Epithelial cell of prostate (primary cell): ENCODE measurements at places on chromosomes 11 and 22.

DNA sequence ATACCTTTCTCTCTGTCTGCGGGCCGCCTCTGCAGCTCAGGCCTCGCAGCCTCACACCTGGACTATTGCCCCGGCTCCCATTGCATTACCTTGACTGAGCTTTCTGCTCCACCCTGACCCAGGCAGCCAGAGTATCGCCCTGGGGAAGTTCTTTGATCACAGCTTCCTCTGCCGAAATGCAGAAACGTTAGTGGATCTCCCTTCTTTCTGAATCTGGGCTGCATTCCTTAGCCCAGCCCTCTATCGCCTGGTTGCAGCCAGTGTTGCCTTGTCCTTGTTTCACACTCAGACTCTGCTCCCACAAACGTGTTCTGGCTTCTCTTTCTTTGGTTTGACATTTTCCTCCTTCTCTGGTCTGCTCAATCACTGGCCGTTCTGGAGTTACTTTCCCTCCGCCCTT, 195.7 kb downstream of the ADAMTS15 start:
- DNase-seq = no peak

DNA sequence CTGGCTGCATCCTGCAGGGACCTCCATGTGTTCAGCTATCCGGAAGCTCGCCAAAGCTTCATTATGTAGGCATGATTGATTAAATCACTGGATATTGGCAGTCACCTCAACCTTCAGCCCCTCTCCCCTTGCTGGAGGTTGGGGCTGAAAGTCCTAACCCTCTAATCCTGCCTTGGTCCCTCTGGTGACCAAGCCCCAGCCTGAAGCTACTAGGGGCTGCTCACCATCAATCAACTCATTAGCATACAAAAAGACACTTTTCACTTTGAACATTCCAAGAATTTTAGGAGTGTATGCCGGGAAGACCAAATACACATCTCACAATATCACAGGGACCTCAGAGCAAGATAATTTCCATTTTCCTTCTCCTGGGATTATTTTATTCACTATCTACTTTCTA, 38.8 kb upstream of the TPBGL start:
- no peak for DNase-seq

GRCh38 chr11:2120359-2121100, 18.7 kb downstream of the IGF2 start:
- no peak for DNase-seq

DNA sequence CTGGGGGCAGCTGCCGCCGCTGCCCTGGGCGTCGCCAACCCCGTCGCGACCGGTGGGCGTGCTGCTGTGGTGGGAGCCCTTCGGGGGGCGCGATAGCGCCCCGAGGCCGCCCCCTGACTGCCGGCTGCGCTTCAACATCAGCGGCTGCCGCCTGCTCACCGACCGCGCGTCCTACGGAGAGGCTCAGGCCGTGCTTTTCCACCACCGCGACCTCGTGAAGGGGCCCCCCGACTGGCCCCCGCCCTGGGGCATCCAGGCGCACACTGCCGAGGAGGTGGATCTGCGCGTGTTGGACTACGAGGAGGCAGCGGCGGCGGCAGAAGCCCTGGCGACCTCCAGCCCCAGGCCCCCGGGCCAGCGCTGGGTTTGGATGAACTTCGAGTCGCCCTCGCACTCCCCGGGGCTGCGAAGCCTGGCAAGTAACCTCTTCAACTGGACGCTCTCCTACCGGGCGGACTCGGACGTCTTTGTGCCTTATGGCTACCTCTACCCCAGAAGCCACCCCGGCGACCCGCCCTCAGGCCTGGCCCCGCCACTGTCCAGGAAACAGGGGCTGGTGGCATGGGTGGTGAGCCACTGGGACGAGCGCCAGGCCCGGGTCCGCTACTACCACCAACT, 1.0 kb downstream of the FUT4 start:
- no peak for DNase-seq

- no peak for DNase-seq
Measured at GRCh38 chr22:28604966-28605761, 74.5 kb downstream of the TTC28 start.

GRCh38 chr22:26418620-26419019, 10.4 kb upstream of the ASPHD2 start:
- no peak for DNase-seq

DNA sequence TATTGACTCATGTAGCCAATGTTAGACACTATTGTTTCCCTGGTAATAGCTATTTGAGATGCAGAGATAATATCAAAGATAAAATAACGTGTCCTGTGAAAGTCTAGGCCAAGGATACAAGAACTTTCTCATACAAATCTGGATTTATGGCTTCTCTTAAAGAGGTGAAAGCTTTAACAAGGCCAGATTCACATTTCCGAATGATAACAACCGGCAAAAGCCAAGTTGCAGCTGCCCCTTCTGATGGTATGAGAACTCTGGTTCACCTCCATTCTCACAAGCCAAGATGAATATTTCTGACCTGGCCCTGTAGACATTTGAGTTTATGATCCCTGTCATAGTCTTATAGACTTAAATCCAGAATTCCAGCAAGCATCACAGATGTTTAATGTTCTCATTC, 230.4 kb upstream of the ZC3H12C start:
- DNase-seq = no peak

GRCh38 chr11:21963013-21963412, 229.9 kb upstream of the ANO5 start:
- DNase-seq = no peak

DNA sequence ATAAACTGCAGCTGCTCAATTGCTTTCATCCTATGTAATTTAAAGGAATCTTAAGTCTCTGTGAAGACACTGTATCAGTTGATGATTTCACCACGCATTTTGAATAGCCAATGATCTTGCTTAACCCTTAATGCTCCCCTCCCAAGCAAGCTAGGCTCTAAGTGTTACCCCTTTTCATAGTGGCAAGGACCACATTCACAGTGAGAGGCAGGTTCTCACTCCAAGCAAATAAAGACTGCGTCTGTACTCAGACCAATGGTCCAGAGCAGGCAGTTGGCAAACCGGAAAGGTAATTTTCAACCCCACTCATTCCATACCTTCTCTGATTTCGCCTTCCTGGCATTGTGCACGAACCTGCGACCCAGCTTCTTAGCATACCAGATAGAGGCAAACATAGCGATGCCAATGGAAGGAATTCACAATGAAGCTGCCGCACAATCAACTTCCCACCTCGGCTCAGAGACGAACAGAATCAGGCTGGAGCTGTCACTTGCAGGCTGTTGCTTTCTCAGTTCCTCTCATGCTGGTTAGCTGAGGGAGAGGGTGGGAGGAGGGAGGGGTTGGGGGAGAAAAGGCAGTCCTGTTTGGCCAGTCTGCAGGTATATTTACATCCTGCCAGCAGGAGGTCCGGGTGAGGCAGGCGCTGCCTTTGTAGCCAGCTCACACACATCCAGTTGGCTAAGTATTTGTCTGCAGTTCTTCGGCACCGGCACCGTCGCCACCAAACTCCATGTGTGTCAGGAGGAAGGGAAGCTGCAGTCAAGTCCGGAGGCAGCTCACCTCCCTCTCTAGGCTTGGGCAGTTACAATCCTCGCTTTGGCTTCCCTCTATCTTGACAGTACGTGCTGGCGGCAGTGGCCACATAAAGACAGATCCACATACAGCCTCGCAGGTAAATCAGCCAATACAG, 1151.2 kb upstream of the CCDC90B start:
- DNase-seq = peak; percentile 0

DNA sequence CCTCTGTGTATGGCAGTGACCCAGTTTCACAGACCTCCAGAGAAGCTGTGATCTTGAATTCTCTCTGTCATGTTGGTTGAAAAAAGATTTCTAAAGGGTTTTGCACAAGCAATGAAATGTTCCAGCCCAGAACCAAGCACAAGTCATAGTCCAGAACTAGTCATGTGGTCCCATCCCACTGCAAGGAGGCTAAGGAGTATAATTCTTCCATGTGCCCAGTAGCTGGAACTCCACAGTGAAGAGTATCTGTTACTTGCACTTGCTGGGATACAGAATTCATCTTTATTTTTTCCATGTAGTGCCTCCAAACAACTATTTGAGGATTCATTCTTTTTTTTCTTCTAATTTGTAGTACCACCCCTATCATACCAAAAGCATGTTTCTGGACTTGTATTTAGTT, 9.9 kb upstream of the MMP8 start:
- DNase-seq = no peak

- no peak for DNase-seq
Measured at GRCh38 chr11:30758012-30758411, 171.9 kb upstream of the MPPED2 start.

GRCh38 chr11:94768602-94769541, 716 bp downstream of the AMOTL1 start:
- no peak for DNase-seq

DNA sequence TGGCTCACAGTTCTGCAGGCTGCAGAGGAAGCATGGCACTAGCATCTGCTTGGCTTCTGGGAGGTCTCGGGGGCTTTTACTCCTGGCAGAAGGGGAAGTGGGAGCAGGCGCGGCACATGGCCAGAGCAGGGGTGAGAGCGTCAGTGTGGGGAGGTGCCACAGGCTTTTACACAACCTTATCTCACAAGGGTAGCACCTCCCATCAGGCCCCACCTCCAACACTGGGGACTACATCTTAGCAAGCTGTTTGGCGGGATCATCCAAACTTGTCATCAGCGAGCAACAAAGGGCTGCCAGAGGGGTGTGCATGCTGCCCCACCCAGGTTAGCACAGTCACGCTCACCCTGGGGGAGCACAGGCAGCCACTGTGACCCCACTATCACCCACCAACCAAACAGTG, 18.9 kb upstream of the YPEL1 start:
- DNase-seq = no peak

DNA sequence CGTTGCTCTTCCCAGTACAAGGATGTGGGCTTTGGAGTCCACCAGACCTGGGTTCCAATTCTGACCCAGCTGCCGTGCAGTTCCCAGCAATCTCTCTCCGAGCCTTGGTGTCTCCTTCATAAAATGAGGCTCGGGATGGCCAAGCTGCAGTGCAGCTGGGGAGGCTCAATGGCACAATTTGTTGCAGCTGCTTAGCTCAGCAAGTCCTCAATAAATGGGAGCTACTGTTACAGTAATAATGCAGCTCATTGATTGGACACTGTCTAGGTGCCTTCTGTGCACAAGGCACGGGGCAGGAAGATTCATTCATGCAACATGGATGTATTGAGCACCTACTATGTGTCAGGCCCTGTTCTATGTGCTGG, 37.1 kb downstream of the SHISAL1 start:
- no peak for DNase-seq

GRCh38 chr11:34180040-34180813, 74.8 kb downstream of the NAT10 start:
- DNase-seq = no peak

DNA sequence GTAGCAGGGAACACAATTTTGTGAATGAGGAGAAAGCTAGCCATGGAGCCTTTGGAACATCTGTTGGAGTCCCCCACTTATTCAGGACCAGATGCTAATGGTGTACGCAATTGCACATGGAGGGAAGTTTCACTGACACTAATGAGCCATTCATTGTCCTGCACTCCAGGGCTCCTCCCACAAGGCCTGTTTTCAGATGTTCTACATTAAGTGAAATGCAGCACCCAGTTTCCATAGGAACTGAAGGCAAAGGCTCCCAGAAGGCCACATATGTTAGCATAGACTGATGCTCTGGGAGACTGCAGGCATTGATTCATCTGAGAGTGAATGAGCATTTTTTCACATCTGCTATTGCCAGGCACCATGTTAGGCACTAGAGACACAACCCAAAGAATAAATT, 399.5 kb downstream of the ETS1 start:
- DNase-seq = no peak

- DNase-seq = no peak
Measured at GRCh38 chr11:94766713-94767206, 1.4 kb upstream of the AMOTL1 start.

DNA sequence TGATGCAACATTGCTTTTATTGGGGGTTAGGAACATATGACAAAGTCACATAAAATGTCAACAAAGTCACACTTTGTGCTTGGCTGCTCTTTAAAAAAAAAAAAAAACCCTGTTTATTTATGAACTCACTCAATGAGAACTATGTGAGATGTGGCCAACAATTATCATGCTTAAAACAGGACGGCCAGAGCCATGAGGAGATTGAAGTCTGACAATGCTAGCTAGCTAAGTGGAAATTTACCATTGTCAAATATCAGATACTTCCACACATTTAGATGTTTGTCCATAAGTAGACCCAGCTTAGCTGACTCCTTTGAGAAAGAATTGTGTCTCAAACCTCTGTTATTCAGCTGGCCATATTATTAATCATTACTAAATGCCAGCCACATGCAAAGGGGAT, 26.9 kb downstream of the BLID start:
- DNase-seq = no peak

DNA sequence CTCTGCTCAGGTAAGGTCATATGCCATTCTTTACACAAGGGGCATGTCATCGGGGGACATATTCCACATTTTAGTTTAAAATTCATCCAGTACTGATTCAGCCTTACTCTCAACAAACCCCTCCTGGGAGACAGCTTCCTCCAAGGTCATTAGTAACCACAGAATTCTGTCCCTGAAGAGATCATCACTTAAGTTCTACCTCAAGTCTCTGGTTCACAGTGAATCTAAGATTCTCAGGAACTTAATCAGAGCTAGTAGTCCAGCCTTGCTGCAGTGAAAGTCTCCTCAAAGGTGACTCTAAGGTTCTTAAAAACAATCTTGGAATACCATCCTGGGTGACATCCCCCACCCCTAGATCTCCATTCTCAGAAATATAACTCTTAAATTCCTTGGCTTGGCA, 18.9 kb upstream of the GDPD4 start:
- DNase-seq = no peak

- no peak for DNase-seq
Measured at GRCh38 chr22:36727927-36728488, 24.5 kb upstream of the CACNG2 start.

DNA sequence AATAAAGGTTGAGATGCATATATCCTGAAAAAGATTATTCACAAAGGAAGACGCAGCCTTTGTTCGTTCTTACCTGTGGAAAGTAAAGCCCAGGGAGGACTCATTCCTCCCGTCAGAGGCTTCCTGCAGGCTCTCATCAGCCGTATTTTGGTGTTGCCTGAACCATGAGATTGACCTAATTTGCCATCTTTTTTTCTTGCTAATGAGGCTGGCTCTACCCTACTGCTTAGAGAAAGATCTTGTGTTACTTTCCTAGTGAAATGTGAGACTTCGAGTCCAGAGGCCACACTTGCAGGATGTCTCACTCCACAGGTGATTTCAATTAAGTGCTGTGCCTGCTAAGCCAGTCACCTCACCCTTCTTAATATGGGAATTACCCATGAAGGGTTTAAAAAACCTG, 269.9 kb downstream of the NTM start:
- no peak for DNase-seq

- DNase-seq = no peak
Measured at GRCh38 chr11:62573006-62573591, 592 bp downstream of the EEF1G start.
